Gastrocnemius medialis (tissue), 4 donors: ENCODE measurements at places on chromosomes 2 and 18. TPM values are rescaled to one million over a fixed set of nuclear protein-coding genes. Genes with fewer than 3 reads are reported as not detected.

KLHL14 gene
- 0.04 TPM for total RNA-seq

ARL4C gene
- total RNA-seq = 0.53 TPM

CARF gene
- total RNA-seq = 12.2 TPM

MYO5B gene
- total RNA-seq = 0.05 TPM

- H3K27ac ChIP-seq = no peak overlapping the region
- H3K4me1 ChIP-seq = peaks cover 8% of the 10 kb centered on the region
- no peak overlapping the region for H3K4me3 ChIP-seq
- DNase-seq = peak; percentile 14
These were observed 102.6 kb downstream of the VSNL1 start for GRCh38 chr2:17643031-17643615.

DNA sequence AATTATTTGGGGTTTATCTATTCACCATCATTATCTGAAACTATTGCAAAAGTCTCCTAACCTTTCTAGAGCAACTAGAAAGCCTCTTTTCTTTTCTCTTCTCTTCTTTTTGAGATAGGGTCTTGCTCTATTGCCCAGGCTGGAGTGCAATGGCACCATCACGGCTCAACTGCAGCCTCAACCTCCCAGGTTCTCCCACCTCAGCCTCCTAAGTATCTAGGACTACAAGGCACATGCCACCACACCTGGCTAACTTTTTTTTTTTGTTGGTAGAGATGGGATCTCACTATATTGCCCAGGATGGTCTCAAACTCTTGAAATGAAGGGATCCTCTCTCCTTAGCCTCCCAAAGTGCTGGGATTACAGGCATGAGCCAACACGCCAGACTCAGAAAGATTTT, 24.5 kb upstream of the XPO1 start:
- H3K4me3 ChIP-seq = no peak overlapping the region
- H3K36me3 ChIP-seq = no peaks in the 10 kb centered on the region
- no peak overlapping the region for H3K27ac ChIP-seq
- H3K4me1 ChIP-seq = no peaks in the 10 kb centered on the region
- no peaks in the 10 kb centered on the region for H3K27me3 ChIP-seq

INHBB gene
- total RNA-seq = 3.1 TPM

SATB2 gene
- 5.7 TPM for total RNA-seq

VWC2L gene
- not detected for total RNA-seq

UCN gene
- not detected for total RNA-seq
